Bronchus fibroblast of lung (primary cell): ENCODE measurements at places on chromosomes 4 and X. TPM values are rescaled to one million over a fixed set of nuclear protein-coding genes. Genes with fewer than 3 reads are reported as not detected.

MAGED4B gene
- 27.2 and 36.6 TPM in 2 replicates for total RNA-seq

RHOXF2B gene
- total RNA-seq, result not detected in 2 replicates

ANK2 gene
- 4.2 and 5.7 TPM in 2 replicates for total RNA-seq

SPARCL1 gene
- total RNA-seq, result under 0.01 TPM in 1 of 2 replicates, not detected in the other

HMGB2 gene
- total RNA-seq, result 188 and 273 TPM in 2 replicates

CFI gene
- total RNA-seq, result 1.3 and 1.9 TPM in 2 replicates

RPS6KA6 gene
- 0.74 and 1.5 TPM in 2 replicates for total RNA-seq

USP53 gene
- 10.1 and 12.8 TPM in 2 replicates for total RNA-seq

SPACA5 gene
- total RNA-seq, result not detected in 2 replicates
